ENCODE measurements at places on chromosomes 13 and 19. TPM values are rescaled to one million over a fixed set of nuclear protein-coding genes. Genes with fewer than 3 reads are reported as not detected.

KLK15 gene
- not detected for polyA plus RNA-seq

SIGLECL1 gene
- polyA plus RNA-seq, result not detected

CRX gene
- not detected for polyA plus RNA-seq

CYP4F22 gene
- not detected for polyA plus RNA-seq

NOVA2 gene
- polyA plus RNA-seq, result 0.01 TPM

CD22 gene
- polyA plus RNA-seq, result not detected

MCEMP1 gene
- not detected for polyA plus RNA-seq

TNFRSF19 gene
- 11.6 TPM for polyA plus RNA-seq

RASL11A gene
- polyA plus RNA-seq, result 67.0 TPM

Measured in BJ (cell line).